ENCODE measurements at places on chromosomes 4 and X.
A peak's percentile ranks its signal among the peaks of the same experiment; 100 is the strongest.

GRCh38 chrX:11321986-11322385, 28.8 kb downstream of the AMELX start:
- no peak for DNase-seq

- DNase-seq: no peak
Measured at GRCh38 chr4:168560184-168561180, 63.6 kb downstream of the PALLD start.

DNA sequence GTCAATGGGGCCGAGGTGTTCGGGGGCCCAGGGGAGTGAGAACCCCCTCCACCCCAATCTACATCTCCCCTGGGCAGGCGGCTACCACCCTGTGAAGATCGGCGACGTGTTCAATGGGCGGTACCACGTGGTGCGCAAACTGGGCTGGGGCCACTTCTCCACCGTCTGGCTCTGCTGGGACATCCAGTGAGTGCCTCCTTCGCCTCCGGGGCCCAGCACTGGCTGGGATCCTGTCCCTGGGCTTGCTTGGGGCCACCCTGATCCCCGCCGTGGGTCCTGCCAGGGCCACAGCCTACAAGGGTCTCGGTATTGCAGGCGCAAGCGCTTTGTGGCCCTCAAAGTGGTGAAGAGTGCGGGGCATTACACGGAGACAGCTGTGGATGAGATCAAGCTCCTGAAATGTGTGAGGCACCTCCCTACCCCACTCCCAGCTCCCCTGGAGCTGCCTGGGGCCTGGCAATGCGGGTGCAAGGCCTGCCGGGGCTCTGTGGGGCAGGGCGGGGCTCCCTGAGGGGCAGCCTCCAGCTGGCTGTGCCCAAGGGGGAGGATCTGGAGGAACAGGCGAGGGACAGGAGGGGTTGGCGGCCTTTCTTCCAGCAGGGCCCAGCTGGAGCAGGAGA, 697 bp downstream of the SRPK3 start:
- DNase-seq: no peak

- DNase-seq: peak; percentile 62
Measured at GRCh38 chr4:155376387-155377268, at the start of gene MAP9. MAP9 (minus strand) TSS chr4:155376965; CDS start chr4:155375850, 1,115 bp downstream.

DNA sequence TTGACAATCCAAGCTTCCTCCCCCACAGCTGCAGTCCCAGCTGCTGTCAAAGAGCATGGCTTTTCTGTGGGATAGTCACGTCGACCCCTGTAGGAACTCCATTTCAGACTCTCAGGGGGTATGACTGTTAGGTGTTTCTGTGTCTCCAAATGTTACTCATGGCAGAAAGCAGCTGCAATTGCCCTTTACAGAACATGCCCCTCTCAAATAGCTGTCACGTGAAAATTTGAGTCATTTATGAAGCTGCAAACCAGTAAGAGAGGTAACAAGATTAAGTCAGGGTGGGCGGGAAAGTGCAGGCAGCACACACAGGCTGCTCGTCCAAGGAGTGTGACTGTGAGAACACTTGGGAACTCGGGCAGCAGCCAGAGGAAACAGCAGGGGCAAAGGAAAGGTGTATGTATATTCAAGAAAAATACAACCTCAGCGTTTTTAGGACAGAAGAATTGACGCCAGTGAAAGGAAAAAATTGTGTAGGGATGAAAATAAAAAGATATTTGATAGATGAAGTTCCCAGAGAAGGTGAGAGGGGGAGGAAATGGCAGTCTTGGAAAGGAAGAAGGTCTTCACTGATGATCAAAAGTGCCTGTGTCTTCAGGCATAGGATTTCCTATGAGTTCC, 66.5 kb upstream of the TMEM184C start:
- DNase-seq: no peak

DNA sequence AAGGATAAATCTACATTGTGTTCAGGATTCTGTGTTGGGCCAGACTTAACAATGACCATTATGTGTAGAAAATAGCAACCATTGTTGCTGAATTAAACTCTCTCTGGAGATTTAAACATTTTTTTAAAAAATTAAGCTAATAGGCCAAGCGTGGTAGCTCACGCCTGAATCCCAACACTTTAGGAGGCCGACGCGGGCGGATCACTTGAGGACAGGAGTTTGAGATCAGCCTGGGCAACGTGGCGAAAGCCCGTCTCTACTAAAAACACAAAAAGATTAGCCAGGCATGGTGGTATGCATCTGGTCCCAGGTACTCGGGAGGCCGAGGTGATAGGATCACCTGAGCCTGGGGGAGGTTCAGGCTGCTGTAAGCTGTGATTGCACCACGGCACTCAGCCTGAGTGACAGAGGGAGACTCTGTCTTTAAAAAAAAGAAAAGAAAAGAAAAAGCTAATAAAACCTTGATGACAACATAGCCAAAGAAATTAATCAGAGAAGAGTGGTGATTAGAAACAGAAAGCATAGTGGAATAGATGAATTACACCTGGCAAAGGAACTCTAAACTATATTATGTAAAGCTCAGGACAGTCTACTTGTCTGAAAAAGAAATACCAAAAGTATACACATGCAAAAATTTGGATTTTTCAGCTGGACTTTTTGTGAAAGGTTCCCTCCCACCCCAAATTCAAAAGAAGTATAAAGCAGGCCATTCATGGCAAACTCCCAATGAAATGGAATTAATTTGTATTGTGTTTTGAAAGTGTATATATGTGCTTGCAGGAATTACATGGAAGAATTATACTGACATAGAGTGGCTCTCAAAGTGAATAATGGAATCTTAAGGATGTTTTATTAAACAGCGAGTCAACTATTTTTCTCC, 21.9 kb downstream of the PLS3 start:
- DNase-seq: no peak

DNA sequence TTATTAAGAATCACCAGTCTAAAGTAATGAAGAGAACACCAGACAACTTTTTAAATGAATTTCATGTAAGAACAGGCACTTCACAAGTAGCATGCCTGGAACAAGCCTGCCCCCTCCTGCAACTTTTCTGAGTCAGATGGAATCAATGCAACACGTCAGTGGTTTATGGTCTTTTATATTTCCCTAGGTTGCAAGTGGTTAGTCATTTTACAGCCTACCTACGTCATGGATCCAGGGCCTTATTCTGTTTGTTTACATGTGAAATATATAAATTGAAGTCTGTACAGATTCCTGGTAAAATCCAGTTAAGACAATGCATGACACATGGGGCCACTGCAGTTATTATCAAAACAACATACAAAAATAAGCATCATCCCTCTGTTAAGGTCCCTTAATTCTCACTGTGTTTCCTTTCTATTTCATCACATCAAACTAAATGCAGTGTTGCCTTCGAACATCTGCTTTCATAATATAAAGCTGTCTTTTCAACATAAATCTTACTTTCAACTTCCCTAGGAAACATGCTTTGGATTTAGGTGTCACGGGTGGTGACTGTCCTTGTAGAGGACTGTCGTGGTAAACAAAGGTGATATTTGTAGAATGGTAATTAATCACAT, 309.3 kb downstream of the FRMPD4 start:
- no peak for DNase-seq

- DNase-seq: no peak
Measured at GRCh38 chrX:28675173-28675572, 87.9 kb downstream of the IL1RAPL1 start.

GRCh38 chrX:40816906-40817305, 81.6 kb upstream of the MED14 start:
- DNase-seq: no peak

GRCh38 chrX:41234962-41235361, 99.0 kb upstream of the DDX3X start:
- DNase-seq: no peak

- no peak for DNase-seq
Measured at GRCh38 chrX:154738011-154738738, 12.7 kb downstream of the GAB3 start.

- no peak for DNase-seq
Measured at GRCh38 chr4:89871211-89871610, 23.4 kb upstream of the MMRN1 start.

DNA sequence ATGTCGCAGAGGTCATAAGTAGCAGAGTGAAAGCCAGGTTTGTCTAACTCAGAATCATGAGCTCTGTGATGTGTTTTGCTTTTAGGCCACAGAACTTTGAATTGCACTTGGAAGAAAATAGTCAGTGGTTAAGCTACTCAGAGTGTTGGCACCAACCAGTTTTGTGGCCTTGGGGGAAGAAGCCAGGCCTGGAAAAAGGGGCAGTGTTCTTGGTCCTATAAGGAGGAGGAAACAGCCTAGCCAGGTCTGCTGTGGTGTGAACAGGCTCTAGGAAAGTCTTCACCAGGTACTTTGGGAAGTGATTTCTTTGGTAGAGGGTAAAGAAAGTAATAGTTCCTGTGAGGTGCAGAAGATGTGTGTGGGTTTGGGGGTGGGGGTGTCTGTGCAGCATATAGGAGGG, 49.2 kb downstream of the FHIP1A start:
- no peak for DNase-seq

DNA sequence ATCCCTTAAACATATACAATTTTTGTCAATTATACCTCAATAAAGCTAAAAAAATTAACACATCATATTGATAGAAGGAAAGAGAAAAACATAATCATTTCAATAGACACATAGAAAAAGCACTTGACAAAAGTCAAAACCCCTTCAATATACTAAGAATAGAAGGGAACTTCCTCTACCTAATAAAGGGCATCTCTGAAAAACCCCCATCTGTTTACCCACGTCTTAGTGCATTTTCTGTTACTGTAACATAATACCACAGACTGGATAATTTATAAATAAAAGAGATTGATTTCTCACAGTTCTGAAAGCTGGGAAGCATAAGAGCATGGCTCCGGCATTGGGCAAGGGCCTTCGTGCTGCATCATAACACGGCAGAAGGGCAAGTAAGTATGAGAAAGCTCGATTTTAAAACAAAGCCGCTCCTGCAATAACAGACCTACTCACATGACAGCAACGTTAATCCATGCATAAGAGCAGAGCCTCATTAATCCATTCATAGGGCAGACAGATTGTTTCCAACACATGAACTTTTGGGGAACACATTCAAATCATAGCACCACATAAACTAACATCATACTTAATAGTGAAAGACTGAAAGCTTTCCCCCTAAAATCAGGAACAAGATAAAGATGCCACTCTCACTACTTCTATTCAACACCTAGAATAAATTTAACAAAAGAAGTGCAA, 15.7 kb downstream of the STEEP1 start:
- DNase-seq: no peak

GRCh38 chrX:50769389-50770063, 44.5 kb downstream of the SHROOM4 start:
- DNase-seq: no peak

GRCh38 chr4:82741188-82741587, 57.4 kb downstream of the SCD5 start:
- no peak for DNase-seq

GRCh38 chrX:94216738-94217137, 542.7 kb downstream of the FAM133A start:
- DNase-seq: no peak

GRCh38 chr4:7425591-7426468, 8.9 kb downstream of the PSAPL1 start:
- no peak for DNase-seq

DNA sequence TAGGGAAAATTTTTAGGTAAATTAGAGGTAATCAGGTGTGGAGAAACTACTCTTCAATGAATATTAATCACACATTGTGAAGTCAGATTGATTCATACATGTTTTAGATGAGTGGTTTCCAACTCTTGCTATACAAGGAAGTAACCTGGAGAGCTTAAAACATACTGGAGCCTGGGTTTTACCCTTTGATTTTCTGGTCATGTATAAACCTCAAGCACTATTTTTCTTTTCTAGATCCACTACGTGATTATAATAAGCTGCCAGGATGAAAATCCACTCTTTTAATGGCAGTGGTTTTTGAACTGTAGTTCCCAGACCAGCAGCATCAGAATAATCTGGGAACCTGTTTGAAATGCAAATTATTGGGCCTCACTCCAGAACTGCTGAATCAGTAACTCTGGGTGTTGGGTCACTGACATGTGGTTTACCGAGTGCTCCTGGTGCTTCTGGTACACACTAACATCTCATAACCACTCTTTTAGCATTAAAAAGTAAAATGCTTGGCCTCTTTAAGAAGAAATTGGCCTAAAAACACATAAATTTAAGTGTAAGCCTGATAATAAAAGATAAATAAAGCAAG, 63.4 kb downstream of the DCAF12L1 start:
- no peak for DNase-seq
